ENCODE measurements at places on chromosomes 2 and 18.

DNA sequence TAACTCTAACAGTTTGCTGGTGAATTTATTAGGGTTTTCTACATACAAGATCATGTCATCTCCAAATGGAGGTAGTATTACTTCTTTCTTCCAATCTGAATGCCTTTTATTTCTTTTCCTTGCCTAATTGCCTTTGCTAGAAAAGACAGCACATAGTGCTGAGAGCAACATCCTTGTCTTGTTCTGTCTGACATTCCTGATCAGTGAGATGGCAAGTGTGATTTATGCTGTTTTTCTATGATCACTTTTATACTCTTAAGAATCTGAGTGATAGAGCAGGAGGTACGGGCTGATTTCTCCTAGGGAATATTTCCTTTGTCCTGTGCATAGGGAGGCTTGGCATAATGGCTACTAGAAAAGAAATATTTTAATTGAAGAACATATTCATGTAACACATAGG is 17.3 kb downstream of the LYPD6B start:
- no peak for DNase-seq

DNA sequence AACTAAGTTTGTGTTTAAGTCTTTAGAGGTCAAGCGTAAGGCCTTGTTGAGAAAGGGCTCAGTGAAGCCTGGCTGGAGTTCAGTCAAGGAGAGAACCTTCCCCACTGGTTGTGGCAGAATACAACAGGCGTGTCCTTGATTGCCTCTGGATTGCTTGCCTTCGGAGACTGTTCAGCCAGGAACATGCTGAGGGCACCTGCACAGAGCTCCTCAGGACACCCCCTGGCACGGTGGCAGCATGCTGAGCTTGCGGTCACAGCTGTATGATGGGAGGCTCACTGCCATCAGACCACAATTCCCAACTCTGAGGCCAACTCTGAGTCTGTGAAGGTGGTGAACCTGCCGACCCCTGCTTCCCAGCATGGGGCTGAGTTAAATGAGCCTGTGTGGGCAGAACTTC is 130.0 kb downstream of the LPIN1 start:
- no peak for DNase-seq

DNA sequence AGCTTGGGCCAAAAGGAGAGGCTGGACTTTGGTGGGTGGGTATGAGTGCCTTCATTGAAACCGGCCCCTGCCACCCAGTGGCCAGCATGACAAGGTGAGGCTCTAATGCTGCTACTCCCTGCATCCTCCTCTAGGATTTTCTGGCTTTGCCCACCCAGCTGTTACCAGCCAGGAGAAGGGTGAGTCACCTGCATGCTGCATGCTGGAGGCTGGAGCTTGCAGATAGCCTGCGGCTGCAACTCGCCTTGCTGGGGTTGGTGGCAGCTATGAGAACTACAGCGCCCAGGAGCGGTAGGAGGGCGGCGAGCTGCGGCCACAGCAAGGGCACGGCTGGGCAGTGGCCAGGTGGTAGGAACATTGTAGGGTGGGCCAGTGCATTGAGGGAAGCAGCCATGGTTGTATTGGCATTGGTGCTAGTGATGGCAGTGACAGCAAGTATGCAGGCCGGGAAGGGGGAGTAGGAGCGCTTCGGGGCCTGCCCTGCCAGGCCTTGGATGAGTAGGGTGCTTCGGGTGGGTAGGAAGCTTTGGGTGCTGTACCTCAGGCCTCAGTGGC is 75.4 kb upstream of the SLC35G4 start:
- no peak for DNase-seq

DNA sequence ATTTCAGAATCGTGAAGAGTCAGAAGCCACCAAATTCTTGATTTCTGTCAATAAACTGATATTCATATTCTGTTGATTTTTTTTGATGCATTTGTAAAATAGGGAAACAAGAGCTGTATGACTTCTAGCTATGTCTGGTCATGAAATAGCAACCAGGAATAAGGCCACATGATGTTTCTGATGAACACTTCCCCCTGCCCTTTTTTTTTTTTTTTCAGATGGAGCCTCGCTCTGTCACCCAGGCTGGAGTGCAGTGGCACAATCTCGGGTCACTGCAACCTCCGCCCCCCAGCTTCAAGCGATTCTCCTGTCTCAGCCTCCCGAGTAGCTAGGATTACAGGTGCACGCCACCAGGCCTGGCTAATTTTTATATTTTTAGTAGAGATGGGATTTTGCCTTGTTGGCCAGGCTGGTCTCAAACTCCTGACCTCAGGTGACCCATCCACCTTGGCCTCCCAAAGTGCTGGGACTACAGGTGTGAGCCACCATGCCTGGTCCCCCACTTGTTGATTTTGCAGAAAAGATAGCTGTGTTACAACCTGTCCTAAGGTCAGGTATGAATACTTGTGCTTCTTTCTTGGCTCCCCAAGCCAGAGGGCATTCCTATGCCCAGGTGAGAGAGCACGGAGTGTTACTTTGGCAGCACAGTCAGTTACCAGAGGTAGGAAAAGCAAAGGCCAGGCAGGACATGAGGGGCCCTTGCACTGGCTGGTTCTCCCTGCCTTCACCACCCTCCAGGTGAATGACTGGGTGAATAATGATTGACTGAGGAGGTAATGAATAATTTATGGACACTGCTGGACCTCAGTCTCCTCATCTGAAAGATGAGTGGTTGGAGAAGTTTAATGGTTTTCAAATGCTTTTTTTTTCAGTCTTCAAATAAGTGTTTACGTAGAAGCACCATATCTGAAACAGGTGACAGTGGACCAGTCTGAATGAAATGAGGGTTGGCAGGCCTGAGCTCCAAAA is 39.6 kb downstream of the PAX8 start:
- no peak for DNase-seq

DNA sequence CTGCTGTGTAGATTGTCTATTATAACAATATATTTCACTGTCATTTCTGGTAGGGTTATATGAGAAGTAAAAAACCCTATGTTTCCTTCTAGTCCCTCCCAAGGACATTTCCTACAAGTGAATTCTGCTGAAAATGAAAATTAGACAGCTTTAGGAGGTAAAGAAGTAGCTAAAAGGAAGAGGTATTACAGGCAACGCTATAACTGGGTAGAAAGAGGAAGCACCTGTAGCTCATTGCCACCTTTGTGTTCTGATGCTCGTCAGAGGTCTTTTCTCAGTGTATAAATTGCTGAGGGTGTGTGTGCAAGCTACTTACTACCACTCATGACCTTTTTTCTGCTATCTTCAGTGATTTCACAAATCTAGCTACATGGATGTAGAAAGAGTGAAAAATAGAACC is 1.4 kb downstream of the DNAJC10 start:
- DNase-seq, result no peak

- DNase-seq, result no peak
Measured at GRCh38 chr2:62461707-62462106, 44.3 kb downstream of the TMEM17 start.

GRCh38 chr2:232422051-232422450 is 15.4 kb downstream of the ALPG start:
- no peak for DNase-seq

- DNase-seq, result no peak
Measured at GRCh38 chr2:75251896-75252295, 52.6 kb upstream of the TACR1 start.

Measured in stimulated activated CD8-positive, alpha-beta memory T cell treated with anti-CD3 and anti-CD28 coated beads, Interleukin-4, amount 100 ng/mL, for 1 hour (primary cell).